ENCODE measurements at places on chromosomes 16 and 17.

DNA sequence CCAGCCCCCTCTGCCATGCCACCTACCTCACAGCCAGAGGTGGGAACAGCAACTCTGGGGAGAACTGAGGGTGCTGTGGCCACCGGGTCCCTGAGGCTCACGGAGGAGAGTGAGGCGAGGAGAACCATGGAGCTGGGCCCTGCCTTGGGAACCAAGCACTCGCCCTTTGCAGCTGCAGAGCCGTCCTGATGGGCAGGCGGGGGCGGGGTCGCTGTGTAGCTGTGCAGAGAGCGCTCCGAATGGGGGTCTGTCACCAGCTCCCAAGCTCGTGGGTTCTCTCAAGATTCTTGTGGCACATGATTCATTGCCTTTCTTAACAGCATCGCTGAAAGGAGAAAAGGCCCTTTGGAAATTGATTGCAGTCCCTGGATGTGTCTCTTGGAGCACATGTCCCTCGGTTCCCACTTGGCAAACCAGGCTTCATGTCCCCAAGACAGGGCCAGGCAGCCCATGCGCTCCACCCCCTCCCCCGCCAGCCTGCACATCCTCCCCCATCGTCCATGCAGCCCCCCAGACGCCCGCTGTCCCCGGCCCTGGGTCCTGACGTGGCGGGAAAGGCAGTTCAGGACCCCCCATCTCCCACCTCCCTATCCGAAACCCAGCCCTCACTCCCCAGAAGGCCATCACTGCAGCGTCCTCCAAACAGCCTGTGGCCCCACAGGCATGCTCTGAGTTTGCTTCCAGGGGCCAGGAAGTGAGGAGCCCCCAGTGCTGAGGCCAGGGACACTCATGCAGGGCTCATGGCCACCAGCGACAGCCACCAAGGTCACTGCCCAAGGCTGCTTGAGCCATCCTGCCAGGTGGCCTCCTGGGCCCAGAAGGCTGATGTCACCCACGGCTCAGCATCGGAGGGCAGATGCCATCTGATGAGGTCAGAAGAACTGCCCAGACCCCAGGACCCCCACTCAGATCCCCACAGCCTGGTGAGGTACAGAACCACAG lies 20.6 kb upstream of the CHMP6 start:
- DNase-seq: peak; percentile 26

DNA sequence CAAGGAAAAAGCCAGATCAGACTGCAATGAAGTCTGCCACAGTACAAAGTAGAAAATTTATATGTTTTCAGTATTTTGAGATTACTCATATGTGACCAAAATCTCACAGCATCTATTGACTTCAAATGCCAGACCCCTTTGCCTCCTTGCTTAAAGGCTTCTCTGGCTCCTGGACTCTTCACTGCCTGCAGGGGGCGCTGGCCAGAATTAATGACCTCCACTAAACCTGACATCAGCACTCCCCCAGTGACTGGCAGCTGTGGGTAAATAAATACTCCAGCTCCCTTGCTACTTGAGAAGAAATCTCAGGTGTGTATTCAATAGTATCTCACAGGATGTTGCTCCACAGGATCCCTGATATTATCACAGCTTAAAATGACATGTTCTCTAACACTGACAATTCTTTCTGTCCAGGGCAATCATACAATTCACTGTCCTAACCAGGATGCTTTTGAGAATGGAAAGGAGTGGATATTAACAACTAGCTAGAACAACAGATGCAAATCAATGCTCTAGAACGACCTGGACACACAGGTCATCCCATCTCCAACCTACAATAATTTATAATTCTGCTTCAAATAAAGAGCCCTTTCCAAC lies 4.0 kb downstream of the BECN1 start:
- peak; percentile 48 for DNase-seq

DNA sequence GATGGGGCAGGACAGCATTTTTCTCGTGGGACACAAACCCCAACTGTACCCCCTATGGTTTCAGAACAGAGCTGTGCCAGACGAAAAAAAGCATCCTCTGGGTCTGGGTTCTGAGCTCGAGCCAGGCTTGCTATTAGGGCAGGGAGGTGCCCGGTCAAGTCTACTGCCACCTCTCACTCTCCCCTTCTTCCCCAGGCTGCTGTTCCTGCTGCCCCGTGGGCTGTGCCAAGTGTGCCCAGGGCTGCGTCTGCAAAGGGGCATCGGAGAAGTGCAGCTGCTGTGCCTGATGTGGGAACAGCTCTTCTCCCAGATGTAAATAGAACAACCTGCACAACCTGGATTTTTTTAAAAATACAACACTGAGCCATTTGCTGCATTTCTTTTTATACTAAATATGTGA lies 1.1 kb downstream of the MT1E start:
- no peak for DNase-seq

GRCh38 chr16:87192452-87193073 lies 124.6 kb downstream of the C16orf95 start:
- no peak for DNase-seq

DNA sequence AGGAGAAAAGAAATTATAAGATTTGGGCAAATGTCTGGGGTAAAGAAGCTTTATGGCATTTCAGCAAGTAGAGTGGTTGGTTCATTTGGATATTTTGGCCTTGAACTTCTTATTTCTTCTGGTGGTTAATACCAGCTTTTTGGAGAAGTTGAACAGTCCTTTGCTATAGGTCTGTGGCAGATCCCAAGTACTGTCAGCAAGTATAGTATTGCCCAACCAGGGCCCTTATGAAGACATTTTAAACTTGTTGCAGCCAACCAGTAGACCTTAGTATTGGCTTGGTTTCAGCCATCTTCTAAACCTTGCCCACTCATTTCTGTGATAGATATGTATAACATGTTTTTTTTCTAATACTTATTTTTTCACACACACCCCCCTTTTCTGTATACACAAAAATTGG lies 2.2 kb downstream of the SP2 start:
- no peak for DNase-seq

DNA sequence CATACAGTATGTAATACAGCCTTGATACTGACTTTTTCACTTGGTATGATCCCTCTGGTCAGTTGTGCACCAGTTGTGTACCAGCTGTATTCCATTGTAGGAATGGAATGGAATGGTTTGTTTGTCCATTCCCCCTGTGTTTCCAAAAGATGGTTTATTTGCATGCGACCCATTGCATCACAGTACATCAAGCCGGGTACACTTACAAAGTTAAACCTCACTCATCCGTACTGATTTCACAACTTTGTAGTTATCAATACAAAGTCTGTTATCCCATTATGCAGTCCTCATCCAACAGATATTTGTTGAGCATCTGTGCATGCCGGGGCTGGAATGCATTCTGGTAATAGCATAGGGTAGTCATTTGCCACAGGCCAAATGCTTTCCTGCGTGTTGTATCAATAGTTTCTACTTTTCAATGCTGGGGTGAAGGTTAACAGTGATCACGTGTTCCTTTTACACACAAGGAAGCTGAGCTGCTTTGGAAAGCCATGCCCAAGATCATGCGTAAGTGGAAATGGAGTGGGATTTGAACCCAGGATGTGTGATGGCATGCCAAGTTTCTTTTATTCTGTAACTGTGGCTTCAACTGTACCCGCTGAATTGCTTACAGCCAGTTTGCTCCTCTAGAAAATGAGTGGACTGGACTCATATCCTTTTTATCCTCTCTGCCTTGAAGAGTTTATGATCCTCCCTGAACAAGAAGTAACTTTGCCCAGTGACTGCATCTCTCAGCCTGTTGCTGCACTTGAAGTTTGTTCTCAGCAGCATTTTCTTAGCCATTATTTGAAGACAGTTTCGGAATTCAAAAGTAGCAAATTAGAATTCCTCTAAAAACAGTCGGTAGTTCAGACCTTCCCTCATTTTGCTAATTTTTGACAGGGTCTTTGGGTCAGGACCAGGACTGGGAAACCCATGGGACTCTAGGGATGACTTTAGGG lies 228.5 kb downstream of the CCDC182 start:
- no peak for DNase-seq

DNA sequence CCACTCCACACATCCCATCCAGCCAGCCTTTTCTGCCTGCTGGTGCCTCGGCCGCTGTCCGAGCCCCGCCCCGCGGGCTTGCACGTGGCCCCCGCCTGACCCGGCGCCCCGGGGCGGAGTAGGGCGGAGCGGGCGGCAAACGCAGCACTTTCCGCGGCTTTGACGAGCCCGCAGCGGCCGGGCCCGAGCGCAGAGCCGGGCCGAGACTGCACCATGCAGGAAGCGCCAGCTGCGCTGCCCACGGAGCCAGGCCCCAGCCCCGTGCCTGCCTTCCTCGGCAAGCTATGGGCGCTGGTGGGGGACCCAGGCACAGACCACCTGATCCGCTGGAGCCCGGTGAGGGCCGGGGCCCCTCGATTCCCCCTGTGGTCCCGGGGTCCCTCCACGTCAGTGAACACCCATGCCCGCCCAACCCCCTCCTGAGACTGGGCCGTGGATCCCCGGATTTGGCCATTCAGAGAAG lies at the start of gene HSF4:
Gene HSF4, plus strand, starts transcription at position 147 of the 463 bp plus-strand sequence. Its CDS starts 67 bp downstream, at position 214.
- peak; percentile 47 for DNase-seq

- no peak for DNase-seq
These were observed 67.1 kb downstream of the ARHGAP44 start for GRCh38 chr17:12856416-12856815.

GRCh38 chr17:74779948-74780400 lies 3.8 kb upstream of the NAT9 start:
- no peak for DNase-seq

- DNase-seq: peak; percentile 86
These were observed 34.8 kb downstream of the COTL1 start for GRCh38 chr16:84582958-84583516.

DNA sequence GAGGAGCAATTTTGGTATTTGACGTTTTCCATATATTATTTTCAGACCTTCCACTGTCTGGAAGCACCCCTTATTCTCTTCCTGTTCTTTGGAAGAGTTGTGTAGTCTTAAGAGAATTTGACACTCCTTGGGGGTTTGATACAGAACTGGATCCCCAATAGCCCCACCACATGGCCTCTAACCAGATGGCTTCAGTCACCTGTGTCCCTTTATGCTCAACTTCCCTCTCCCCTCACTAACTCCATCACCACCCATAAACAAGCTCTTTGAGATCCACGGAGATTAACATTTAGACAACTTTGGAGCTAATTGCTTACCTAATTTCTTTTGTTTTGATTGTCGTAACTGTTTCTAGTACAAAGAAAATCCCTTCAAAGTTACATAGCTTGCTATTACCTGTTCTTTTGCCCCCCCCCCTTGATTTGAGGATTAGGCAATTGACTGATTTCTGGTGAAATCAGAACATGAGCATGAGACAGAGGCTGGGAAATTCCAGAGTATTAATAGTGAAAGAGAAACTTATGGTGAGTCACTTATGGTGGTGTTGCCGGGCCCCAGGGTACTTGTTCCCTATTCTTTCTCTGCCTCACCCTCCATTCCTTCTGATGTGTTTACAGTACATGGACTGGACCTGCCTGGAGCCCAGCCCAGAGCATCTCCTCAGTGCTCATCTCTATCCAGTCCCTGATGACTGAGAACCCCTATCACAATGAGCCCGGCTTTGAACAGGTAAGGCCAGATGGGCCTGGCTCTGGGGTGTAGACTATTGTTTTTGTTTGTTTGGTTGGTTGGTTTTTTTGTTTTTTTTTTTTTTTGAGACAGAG lies 7.5 kb downstream of the UBE2Z start:
- peak; percentile 76 for DNase-seq

DNA sequence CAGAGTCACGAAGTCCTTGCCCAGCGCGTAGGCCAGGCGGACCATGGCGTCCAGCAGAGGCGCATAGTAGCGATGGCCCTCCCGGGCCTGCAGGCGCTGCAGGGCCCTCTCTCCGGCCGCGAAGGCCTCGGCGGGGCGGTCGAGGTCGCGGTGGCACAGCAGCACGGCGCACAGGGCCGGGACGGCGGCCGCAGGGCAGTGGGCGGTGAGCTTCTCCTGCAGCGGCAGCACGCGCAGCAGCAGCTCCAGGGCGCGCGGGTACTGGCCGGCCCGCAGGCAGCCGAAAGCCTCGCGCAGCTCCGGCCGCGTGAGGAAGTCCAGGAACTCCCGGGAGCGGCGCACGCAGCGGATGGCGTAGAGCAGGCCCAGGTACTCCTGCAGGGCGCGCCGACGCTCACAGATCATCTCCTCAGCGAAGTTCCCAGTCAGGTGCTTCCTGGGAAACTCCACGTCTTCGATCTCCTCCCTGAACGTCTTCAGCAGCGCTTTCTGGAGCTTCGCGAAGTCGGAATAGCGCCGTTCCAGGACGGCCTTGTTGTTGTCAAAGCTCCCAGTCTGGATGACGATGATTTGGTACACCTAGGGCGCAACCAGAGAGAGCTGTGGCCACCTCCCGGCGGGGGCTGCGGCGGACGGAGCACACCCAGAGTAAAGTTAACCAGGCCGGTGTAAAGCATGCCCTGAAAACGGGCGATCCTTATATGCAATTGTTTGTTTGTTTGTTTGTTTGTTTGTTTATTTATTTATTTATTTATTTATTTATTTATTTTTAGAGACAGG lies 7.4 kb downstream of the SNX20 start:
- DNase-seq: no peak

DNA sequence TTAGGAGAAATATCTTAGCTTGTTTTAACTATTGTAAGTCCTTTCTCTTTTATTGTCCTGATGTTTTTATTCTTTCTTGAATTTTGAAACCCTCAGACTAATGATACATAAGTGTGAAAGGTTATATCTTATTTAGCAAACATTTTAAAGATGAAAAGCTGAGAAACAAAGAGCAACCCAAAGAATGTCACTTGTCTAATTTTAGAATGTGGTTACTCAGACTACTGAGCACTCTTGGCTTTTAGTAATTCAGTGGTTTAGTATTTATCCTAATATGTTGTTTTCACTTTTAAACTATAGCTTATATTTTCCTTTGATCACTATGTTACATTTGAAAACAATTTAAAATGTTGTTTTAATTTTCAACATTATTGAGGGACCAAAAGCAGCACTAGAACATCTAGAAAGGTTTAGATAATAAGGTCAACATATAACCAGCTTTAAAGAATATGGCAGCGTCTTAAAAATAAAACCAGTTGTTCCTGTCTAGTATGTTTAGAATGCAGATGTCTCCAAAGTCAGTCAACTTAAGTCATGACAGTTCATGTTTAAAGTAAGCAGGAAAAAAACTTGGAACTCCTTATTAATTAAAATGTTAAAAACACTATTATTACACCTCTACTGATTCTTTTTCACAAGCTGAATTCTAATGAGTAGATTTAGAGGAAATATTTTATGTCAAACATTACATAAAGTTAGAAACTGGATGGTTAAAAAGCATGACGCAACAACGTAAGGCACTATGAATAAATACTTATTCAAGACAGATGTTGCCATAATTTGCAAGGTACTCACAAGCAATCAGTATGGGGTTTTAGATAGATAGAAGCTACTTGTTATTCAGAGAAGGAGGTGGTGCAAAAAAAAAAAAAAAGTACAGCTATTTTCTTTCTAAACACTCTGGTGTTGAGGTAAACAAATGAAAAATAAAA lies 2.4 kb downstream of the MBTD1 start:
- DNase-seq: peak; percentile 10

- peak; percentile 82 for DNase-seq
These were observed 115.8 kb downstream of the NPIPB11 start for GRCh38 chr16:29290631-29291247.

GRCh38 chr16:48426244-48427141 lies 41.3 kb upstream of the SIAH1 start:
- peak; percentile 29 for DNase-seq

DNA sequence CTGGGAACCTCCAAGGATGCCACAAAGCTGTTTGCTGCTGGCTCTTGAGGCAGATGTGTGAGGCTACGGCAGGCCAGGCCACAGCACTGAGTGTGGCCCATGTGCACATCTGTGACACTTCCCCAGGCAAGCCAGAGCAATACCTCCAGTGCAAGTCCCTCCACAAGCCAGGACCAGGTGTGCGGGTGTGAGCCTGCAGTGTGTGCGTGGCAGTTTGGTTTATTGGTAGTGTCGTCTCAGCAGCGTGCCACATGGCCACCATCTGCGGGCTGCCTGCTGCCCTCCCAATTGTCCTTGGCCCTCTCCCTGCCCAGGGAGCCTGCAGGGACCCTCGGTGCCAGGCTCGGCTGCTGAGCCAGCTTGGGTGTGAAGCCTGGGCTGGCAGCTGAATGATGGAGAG lies 9.9 kb upstream of the SREBF1 start:
- DNase-seq: no peak
